G401 (cell line): ENCODE measurements at places on chromosomes 4 and X. TPM values are rescaled to one million over a fixed set of nuclear protein-coding genes. Genes with fewer than 3 reads are reported as not detected.

DNA sequence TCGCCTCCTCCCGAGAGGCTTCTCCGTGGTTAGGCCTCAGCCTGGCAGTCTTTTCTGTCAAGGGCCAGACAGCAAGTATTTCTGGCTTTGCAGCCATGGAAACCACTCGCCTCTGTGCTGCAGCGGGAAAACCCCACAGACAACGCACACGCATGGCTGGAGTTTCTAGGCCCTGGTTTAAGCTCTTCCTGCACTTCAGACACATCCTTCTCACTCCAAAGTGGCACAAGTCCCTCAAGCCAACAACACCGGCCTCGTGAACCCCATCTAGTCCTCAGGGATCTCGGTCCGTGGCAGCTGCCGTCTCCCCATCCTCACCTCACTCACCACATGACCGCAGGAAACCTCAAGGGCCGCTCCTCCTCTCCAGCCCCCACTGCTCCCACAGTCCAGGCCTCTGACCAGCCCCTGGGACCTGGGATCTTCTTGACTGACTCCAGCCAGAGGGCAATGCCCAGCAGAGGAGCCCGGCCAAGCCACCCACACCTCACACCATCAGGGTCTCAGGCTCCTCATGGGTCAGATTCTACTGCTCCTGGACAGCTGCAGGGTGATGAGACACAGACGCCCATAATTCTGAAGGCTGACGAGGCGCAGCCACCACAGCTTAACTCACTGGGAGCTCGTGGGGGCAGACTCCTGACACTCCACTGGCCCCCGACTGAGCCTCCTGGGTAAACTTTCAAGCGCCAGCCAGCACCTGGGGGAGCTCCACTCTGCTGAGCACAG is 21.7 kb downstream of the LETM1 start:
- DNase-seq, result no peak

- no peak for DNase-seq
These were observed 412.2 kb downstream of the PPP3CA start for GRCh38 chr4:100935090-100935489.

DNA sequence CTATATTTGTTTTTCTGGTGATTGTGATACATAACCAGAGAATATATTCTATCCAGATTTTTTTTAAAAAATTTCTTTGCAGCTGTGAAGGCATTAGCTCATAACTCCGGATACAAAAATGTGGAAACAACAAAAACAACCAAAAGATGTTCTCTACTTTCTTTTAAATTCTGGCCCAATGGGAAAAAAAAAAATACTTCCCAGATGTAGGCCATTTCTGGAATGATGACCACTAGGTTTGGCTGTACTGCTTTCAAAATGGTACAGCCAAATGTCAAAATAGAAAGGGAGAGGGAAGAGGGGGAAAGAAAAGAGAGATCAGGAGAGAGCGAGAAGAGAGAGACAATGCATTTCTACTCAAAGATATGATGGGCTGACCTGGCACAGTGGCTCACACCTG is 14.6 kb downstream of the ANOS1 start:
- no peak for DNase-seq

GRCh38 chr4:6504900-6505496 is 32.6 kb upstream of the PPP2R2C start:
- DNase-seq, result no peak

DNA sequence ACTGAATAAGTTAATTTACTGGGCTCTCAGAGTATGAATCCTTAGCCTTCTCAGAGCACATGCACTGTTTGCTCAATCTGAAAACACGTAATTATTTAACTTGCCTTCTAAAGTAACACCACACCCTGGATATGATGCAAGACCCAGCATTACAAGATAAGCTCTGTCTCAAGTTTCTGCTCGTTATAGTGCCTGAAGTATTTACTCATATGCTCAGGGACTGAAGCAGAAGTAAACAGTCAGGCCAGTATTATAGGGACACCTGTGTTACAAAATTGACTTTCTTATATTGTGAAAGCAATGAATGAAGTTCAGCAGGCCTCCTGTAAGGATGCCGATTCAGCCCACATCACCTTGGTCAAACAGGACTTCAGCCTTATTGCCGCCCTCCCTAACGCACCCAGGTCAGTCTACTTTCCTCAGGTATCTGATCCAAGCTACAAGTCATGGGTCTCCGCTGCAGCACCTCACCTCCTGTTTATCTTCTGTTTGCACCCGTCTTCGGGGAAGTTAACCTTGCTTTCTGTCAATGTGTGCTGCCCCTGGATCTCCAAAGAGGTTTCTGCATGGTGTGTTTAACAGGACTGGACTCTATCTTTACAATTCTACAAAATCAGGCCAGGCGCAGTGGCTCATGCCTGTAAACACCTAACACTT is 42.8 kb upstream of the KLF3 start:
- no peak for DNase-seq

- no peak for DNase-seq
These were observed 70.8 kb downstream of the TBCK start for GRCh38 chr4:106245176-106245575.

DNA sequence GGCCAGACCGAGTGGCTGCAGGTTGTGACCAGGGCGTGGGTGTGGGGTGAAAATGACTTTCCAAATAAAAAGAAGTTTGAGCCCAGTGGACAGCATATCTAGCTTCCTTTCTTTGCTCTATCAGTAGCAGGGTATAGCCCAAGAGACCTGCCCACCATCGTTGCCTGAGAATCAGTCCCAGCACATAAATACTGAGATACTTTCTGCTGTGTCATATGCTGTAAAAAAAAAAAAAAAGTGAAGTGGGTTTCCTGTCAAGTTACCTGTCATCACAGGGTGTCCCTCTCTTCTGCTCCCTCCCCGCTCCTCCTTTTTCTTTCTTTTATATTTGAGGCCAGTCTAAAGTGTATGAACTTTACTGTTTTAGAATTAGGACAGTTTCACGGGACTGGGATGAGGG is 330.3 kb upstream of the BOD1L1 start:
- no peak for DNase-seq

DNA sequence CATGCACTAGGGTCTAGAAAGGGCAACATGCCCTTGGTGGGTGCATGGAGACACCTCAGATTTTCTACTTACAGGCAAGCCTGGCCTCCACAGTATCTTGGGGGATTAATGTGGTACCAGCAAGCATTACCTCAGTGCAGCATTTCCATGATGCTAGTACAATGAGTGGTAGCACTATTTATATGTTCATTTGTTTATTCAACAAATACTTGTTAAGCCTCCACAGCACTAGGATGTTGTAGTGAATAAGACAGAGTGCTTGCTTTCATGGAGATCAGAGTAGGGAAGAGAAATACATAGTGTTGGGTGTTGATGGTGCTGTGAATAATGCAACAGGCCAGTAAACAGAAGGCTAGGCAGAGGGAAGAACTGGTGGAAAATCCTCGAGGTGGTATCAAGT is 133.4 kb downstream of the KLHL8 start:
- no peak for DNase-seq

GRCh38 chrX:4925911-4926310 is 1212.5 kb upstream of the PRKX start:
- DNase-seq, result no peak

DNA sequence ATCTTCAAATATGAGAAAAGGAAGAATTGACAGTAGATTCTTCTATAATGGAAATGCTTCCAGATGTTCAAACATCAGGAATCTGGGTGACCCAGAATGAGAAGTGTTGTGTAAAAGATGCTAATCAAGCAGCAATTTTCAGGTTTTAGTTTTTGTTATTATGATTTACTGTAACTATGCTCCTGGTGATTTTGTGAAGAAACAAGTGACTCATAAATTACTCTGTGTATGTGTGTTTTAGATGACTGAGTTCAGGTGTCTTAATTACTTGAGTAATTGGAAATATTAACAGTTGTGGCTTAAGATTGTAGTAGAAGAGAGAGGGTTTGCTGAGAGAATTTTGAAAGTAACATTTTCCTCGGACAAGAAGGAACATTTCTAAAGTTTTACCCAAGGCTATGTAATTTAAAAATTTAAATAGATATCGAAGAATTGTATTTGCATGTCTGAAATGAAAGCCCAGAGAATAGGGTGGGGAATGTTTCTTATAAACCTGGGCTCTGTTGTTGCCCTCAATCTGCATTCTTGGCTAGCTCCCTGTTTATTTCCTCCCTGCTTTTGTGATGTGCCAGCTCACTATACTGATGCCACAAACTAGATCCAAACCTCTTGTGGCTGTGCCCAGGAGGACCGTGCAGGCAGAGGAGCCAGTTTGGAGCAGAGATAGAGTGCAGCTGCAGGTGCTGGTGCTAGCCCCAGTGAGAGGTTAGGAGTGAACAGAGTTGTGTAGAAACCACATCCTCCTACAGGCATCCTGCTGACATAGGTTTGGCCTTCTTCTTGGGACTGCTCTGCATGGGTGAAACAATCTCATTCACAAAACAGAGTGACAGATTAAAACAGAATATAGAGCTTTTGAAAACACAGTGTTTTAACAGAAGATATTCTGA is 25.4 kb upstream of the TNIP3 start:
- DNase-seq, result peak; percentile 7

DNA sequence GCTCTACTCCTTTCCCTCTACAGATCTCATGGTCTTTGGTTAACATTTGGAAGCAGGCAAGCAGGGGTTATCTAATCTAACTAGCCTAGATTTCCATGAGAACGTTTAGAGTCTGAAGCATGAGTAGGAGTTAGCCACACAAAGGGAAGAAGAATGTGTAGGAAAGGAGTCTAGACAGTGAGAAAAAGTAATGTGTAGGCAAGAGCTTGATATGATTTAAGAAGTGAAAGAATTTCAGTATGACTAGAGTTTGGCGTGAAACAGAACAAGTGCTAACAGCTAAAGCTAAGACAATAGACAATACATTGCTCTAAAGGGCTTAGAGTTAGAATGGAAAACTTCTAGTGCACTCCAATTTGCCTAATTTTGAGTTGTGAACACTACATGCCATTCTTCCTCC is 10.8 kb downstream of the CXCL8 start:
- no peak for DNase-seq

GRCh38 chrX:38044701-38045100 is 38.3 kb downstream of the SYTL5 start:
- DNase-seq, result no peak

DNA sequence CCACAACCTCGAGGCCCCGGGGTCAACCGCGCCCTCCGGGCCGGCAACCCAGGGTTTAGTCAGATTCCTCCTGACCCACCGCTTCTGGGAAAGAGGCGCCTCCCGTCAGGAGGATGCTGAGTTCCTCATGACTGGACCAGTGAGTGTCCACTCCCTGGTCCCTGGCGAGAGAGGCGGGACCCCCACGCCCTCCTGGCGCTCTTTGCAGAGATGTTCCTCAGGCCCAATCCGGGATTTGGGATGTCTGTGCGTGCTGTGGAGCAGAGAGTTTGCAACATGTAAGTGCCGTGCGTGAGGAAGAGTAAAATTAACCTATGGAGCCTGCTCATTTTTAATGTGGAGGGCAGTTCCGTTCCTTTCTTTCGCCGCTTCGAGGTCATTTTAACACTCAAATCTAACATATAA is 824 bp upstream of the UGDH start:
- peak; percentile 68 for DNase-seq

GRCh38 chrX:46235778-46236177 is 309.4 kb downstream of the ZNF674 start:
- no peak for DNase-seq

DNA sequence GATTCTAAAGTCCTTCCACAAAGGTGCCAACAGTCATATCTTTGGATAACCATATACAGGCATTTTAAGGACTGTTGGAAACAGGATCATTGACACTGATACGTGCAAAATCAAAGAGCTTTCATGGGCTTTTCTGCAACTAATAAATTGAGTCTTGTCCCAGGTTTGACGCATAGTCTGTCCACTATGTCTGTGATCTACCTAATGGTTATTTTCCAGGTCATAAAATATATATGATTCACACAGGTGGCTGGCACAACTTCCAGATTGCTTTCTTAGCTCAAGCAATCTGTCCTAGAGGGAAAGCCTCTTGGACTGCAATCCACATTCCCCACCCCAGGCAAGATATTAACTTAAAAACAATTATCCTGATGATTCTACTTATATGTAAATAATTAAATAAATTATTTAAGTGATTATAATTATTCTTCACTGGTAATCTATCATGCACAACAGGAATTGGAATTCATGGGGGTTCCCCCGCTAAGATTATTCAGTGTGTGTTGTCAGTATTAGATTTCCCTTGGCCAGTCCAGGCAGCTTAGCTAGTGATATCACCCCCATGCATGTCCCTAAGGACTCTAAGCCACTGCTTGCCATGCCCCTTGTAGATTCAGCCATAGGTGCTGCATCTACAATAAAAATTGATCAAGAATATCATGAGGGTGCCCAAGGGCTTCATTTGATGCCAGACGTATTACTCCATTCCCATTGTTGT is 97.8 kb downstream of the TLL1 start:
- DNase-seq, result no peak

- DNase-seq, result no peak
These were observed 149.5 kb downstream of the PJA1 start for GRCh38 chrX:69015564-69016292.

DNA sequence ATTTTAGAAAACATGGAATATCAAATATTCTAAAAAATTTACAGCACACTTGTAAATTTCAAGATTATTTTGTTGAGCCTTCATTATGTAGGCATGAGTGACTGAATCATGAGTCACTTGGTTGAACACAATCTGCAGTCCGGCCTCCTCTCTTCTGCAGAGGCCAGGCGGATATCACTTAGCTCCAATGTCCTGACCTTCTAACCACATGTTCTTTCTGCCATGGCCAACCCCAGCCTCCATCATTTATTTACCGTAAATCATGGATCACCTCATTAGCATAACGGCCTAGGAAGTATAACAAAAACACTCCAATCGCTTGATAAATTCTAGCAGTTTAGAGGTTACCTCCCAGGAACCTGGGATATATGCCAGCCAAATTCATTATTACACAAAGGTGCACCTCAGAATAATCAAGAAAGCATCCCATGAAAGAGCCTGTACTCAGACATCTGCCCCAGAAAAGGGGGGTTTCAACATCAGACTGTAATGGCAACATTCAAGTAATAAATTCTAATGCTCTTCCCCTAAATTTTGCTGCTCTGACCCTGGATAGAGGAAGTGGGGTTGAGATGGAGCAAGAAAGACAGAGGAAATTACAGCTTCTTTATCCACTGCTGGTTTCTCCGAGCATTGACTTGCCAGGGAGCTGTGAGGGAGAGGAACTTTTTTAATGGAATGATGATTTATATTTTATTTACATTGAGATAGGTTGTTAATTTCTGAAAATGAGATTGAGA is 2153.6 kb upstream of the AGA start:
- no peak for DNase-seq

GRCh38 chrX:86604607-86605006 is 456.4 kb downstream of the DACH2 start:
- DNase-seq, result no peak

Gene NAT8L
- 9.5 and 11.4 TPM in 2 replicates for total RNA-seq

Gene HPGD
- total RNA-seq, result not detected in 2 replicates

Gene PAGE2B
- total RNA-seq, result not detected in 2 replicates

Gene RBMXL3
- not detected in 2 replicates for total RNA-seq

Gene PPP1R3F
- total RNA-seq, result 2.0 and 2.5 TPM in 2 replicates

Gene TCEAL6
- not detected in 2 replicates for total RNA-seq

Gene BEX1
- 273 and 377 TPM in 2 replicates for total RNA-seq

Gene NUDT10
- total RNA-seq, result 0.12 TPM in 1 of 2 replicates, not detected in the other
